Stimulated activated CD8-positive, alpha-beta memory T cell treated with anti-CD3 and anti-CD28 coated beads, Interleukin-4, amount 100 ng/mL, for 4 hours (primary cell): ENCODE measurements at places on chromosomes 7 and 10.

DNA sequence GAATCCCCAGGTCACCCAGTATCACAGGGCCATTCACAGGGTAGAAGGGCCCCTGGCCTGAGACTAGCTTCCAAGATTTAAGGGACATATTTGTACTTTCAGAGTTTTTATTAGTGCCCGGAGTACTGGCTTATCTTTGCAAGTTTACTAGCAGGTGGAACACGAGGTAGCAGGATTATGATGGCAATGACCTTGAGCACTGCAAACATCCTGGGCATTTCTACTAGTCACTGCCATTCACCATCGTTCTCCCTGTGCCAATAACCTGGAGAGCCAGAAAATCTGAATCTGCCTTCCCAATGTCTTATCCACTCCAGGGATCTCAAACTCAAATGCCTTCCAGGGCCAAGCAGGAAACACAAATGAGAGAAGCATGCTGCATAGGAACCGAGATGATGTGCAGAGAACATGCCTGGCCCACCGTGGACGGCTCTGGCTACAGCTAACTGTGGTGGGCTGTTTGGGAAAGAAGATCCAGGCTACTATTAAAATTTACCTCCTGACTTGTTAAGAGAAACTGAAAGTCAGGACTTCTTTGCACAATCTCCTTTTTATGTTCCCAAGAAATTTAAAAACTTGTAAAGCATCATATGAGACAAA lies 16.7 kb downstream of the FAM53B start:
- DNase-seq: no peak

GRCh38 chr10:78288663-78289062 lies 255.0 kb downstream of the RPS24 start:
- DNase-seq: no peak

- peak; percentile 54 for DNase-seq
These were observed 17.3 kb downstream of the MLXIPL start for GRCh38 chr7:73606801-73607691.

- DNase-seq: no peak
These were observed 26.9 kb upstream of the DNAAF5 start for GRCh38 chr7:699476-700170.

DNA sequence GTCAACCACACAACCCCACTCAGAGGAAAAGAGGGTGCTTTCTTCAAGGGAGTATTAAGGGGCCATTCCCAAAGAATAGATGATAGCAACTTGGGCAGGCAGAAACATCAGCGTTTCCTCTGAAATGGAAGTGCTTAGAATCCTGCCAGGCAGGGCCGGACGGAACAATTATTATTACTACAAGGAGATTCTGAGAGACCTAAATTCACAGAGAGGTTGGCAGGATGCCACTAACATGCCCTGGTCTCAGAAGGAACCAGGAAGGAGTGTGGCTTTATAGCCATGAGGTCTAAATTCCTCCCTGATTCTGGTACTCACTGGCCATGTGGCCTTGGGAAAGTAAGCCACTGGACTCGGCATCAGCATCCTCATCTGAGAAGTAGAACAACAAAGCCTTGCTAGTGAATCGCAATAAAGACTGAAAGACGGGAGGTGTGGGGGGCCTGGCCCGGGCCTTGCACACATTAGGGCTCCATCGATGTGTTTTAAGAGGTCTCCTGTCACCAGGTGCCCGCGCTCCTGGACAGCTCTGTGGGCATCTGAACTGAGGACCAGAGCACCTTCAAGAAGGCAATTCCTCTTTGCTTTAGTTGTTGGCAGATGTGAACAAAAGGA lies 131.5 kb downstream of the OAT start:
- no peak for DNase-seq

- DNase-seq: no peak
These were observed 18.1 kb upstream of the CNNM2 start for GRCh38 chr10:102900006-102900405.

DNA sequence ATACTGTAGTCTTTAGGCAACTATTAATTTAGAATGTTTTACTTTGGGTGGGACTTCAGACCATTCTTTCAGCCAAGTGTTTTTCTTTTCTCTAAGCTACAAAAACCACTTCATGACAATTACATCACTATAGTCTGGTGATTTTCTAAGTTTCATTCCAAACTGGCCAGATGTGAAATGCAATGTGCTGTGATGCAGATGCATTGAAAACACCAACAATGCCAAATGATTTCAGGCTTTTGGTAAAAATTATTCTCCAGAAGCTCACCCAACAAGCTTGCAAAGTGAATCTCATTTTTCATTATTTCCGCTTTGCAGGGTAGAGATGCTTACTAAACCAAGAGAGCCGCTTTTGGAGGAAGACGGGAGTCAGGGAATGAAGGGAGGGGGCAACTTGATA lies 118.4 kb upstream of the ANK3 start:
- no peak for DNase-seq

- no peak for DNase-seq
These were observed 162.8 kb downstream of the PAXIP1 start for GRCh38 chr7:154840086-154840485.

- peak; percentile 61 for DNase-seq
These were observed 104.5 kb upstream of the ZPBP start for GRCh38 chr7:50197549-50197948.

DNA sequence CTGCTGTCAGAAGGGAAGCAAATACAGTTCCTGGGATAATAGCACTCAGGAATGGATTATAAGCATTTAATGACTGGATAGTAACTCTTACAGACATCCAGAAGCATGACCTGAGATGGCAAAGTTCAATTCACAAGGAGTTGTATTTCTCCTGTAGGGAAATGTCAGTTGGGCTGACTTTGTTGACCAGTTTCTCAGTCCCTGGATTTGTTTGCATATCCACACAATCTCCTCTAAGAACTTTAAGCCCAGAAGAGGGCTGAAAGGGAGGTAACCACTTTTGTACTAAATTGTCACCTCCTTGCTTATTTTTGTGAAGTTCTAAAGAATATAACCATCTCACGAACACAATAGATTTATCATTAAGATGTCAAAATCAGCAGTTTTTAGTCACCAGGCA lies 140.3 kb downstream of the SEMA3D start:
- DNase-seq: no peak

GRCh38 chr10:105770524-105771212 lies 1129.6 kb downstream of the SORCS3 start:
- no peak for DNase-seq

DNA sequence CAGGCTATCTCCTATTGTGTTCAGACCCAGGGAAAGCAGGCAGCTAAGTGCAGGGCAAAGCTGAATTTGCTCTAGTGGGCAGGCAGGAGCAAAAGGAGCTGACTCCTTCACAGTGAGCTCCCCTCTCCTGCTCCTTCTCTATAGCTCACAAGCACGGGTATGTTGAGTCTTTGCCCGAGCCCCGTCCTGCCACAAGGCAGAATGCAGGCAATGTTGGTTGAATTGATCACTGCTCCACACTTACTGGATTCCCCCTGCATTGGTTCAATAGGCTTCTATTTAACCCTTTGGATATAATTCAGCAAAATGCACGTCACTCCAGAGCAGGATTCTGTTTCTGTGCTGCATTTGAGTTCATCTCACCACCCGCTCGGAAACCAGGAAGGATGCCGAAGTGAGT lies 16.2 kb upstream of the C10orf90 start:
- DNase-seq: no peak
